ENCODE measurements at places on chromosomes 1 and 21.

DNA sequence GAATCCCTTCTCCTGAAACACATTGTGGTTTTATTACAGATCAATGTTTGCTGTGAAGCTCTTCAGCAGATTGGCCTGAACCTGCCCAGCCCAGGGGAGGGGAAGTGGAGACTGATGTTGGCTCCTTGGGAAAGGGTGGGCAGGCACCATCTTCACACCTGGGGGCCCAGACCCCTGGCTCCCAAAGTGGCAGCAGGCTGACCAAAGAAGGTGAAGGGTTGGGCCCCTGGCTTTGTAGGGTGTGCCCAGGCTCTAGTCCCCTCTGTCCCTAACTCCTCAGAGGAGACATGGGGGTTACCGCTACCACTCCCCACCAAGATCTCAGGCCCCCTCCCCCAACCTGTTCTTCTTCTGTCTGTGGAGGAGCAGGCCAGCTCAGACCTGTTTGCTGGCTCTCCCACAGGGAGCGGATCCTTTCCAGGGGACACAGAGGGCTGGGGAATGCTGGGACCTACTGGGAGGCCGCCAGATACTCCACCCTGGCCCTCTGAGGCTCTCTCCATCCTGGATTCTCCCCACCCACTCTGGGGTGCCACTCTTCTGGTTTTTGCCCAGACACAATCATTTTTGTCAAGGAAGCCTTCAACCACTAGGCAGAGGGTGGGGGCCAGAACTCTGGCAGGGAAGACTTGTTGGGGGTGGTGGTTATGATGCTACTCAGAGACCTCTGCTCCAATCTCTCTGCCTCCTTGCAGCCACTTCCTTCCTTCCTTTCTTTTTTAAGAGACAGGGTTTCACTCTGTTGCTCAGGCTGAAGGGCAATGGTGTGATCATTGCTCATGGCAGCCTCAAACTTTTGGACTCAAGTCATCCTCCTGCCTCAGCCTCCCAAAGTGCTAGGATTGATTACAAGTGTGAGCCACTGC lies 5.0 kb upstream of the EFNA3 start:
- DNase-seq: no peak

DNA sequence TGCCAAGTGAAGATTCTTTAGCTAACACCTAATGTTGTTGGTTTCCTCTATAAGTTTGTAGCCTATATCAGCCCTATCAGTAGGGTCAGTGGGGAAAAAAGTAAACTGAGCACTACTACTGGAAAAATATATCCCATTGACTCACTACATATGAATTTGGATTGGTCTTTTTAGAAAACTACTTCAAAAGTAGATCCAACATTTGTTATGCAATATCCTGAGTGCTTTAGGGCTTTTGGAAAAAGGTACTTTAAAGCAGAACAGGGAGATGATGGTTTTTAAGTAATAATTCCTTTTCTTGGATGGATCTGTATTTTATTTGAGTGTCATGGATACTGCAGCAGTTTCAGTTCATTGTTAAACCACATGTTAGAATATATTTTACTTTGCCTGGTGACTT lies 7.1 kb downstream of the C1orf21 start:
- DNase-seq: no peak

DNA sequence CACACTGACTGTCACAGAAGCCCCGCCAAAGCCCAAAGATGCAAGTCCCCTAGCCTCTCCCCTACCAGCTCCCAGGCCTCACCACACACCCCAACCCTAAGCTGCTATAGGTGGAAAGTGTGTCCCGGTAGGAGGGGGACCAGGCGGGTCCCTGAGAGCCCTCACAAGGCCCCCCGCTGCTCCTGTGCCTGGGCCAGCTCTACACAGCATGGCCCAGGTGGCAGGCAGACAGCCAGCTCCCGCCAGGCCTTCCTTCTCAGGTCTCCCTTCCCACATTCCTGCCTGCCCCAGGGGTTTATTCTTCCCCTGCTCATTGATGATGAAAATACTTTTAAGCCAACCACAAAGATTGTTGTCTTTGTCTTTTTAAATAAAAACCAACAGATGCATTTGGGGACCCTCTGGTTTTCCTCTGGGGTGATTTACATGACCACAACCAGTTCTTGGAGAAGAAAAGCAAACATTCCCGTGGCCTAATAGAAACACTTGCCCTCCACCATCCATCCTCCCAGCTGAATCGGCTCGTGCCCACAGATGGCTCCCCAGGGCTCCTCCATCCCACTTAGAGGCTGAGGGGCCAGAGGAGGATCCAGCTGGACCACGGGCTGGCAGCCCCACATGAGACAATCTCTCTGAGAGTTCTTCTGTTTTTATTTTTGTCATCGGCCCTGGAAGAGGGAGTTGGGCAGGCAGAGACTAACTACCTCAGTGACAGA lies 93.1 kb downstream of the DMRTB1 start:
- DNase-seq: no peak

- no peak for DNase-seq
Observed at GRCh38 chr1:67590329-67590728, 94.7 kb upstream of the GADD45A start.

DNA sequence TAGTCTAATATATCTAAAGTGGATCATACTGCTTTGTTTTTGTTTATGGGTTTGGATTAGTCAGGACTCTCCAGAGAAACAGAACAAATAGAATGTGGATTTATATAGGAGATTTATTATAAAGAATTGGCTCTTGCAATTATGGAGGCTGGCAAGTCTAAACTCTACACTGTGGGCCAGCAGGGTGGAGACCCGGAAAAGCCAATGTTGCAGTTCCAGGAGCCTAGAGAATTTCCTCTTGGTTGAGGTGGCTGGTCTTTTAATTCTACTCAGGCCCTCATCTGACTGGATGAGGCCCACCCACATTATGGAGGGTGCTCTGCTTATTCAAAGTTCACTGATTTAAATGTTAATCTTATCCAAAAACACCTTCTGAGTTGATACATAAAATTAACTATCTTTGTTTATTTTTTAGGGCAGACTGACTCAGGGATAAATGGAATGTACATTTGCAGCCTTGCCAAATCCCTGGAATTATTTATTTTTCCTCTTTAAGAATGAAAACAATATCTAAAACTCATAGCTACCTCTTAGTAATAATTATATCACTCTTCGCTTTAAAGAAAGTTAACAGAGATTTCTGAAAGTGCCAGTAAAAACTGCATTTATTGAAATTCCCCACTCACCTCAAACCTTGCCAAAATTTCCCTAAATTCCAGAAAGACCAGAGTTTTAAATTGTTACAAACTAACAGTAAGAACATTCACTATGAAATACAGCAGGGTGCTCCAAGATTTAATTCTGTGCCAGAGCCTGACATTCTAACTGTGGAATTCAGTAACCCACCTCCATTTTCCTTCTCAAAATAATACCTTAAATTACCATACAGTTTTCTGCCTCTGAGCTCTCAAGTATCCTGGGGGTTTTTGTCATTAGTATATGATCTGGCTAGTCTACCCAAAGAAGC lies 36.6 kb upstream of the SSX2IP start:
- no peak for DNase-seq

GRCh38 chr1:17125756-17126237 lies 6.5 kb upstream of the PADI2 start:
- DNase-seq: peak; percentile 25

DNA sequence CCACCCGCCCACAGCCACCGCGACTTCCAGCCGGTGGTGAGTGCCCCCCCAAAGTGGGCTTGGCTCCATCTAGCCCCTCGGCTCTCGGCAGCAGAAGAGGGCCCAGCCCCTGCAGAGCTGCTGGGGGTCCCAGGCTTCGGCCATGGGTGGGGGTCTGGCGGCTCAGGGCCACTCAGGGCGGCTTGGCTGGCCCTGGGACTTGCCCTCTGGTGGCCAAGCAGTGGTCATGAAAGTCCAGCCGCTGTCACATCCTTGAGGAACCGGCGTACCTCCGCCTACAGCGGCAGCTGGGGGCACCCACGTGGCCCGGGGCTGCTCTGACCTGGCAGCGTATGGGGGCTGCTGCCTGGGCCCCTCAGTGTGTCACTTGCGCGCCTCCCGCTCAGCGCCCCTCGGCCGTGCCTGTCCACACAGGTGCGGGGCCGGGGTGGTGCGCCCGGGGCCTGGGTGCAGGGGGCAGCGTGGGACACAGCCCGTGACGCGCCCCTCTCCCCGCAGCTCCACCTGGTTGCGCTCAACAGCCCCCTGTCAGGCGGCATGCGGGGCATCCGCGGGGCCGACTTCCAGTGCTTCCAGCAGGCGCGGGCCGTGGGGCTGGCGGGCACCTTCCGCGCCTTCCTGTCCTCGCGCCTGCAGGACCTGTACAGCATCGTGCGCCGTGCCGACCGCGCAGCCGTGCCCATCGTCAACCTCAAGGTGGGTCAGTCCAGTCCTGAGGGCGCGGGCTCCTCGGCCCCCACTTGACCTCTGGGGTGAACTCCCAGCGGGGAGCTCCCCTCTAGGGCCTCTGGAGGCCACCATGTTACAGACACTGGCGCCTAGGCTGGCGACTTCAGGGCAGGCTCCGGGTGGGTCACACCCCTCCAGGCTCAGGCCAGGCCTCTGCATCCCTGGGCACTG lies 32.4 kb downstream of the SLC19A1 start:
- no peak for DNase-seq

DNA sequence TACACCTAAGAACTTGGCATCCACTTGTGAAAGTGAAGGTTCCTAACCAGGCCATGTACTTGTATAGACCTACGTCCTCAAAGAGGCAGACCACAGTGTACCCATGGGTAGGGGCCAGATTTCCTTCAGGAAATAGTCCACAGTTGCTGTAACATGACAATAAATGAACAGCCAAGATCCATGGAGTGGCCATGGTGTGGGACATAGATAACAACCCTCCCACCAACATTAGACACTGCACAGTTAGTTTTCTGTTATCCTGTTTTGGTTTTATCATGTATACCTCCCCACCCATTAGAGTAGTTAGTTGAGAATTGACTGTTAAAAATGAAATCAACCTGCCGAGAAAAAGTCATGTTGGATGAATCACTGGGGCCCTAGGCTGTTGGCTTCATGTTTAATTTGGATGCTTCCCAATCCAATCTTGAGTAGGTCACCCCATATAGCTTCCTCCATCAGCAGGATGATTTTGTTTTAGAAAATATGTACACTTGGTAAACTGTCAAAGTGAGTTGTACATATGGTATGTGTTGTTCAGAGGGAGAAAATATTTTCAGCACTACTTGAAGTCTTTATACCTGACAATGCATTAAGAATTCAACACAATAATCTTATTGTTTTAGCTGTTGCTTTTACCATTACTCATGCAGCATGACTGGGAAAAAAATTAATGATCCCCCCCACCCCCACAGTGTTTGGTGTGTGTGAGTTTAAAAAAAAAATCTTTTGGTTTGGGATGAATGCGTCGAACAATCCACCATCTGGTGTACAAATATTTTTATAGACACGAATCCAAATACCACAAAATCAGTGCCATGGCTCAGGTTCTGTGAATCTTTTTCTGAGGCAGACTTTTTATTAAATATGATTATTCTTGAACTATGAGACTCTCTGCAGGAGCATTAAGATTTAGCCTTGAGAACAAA lies 88.3 kb upstream of the ARHGAP29 start:
- no peak for DNase-seq

- no peak for DNase-seq
Observed at GRCh38 chr1:243394601-243395464, 139.0 kb downstream of the SDCCAG8 start.

GRCh38 chr1:50262436-50262835 lies 153.7 kb downstream of the ELAVL4 start:
- DNase-seq: no peak

DNA sequence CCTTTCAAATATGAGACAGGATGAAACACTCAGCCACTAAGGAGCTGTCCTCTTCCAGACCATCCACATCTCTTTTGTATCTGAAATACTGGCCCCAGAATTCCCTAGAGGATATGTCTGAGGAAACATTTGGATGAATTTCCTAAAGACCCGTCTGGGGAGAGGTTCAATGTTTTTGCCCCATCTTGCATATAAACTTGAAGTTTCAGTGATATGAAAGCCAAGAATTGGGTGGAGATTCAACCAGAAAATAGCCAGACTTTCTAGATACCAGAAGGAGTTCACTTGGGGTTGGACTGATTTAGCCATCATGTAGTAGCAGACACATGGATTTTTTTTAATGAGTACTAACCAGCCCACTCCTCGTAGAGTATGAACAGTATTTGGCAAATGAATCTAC lies 182.0 kb downstream of the PLPP3 start:
- DNase-seq: no peak

- DNase-seq: no peak
Observed at GRCh38 chr1:76477156-76477555, 390.1 kb upstream of the ST6GALNAC5 start.

DNA sequence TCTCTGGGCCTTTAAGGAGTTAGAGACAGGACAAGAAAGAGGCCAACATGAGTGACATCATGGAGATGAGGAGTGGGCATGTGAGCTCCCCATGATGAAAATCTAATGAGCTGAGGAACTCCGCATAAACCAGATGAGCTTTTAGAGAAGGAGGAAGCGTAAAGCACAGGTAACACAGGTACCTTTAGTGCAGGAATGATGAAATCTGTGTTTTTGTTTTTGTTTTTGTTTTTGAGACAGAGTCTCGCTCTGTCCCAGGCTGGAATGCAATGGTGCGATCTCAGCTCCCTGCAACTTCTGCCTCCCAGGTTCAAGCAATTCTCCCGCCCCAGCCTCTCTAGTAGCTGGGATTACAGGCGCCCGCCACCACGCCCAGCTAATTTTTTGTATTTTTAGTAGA lies 12.7 kb upstream of the FAM89A start:
- DNase-seq: no peak

Data from activated gamma-delta T cell (primary cell).